Activated T-cell treated with anti-CD3 and anti-CD28 coated beads, Interleukin-2, amount 50 U/mL, for 72 hours (primary cell): ENCODE measurements at places on chromosomes 6 and 20.

DNA sequence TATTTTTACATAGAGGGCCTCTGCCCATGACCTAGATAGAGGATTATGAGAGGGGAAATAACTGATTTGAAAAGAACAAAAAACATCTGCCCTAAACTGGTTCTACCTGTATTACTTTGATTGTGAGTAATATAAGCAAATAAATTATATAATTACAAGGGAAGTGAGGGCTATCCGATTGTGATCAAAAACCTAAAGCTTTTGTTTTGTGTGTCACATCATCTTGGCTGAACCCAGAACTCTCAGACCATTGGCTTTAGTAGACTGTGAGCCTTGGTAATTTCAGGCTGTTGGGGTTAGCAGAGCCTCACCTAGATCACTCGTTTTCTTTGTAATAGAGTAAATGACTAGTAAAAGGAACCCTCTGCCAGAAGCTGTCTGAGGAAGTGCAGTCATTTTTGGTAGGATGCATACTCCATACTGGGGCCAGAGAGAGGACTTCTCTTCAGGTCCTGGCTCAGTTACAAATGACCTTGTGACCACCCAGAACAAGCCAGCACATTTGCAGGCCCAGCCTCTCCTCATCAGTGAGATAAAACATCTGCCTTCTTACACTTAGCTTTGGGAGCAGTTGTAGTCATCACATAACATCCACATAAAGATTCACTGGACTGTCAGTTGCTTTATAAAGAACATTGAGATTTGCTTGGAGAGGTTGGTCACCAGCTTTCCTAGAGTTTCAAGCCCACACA is 13.5 kb downstream of the STK35 start:
- no peak for DNase-seq

GRCh38 chr6:154890874-154891273 is 104.2 kb upstream of the TIAM2 start:
- no peak for DNase-seq

- DNase-seq, result peak; percentile 12
These were observed 42.3 kb downstream of the CHMP4B start for GRCh38 chr20:33853507-33853813.

- no peak for DNase-seq
These were observed 36.5 kb upstream of the CST7 start for GRCh38 chr20:24912397-24913075.

GRCh38 chr6:37979392-37980221 is 160.1 kb downstream of the ZFAND3 start:
- no peak for DNase-seq

GRCh38 chr6:167685654-167686053 is 141.1 kb upstream of the AFDN start:
- DNase-seq, result no peak

DNA sequence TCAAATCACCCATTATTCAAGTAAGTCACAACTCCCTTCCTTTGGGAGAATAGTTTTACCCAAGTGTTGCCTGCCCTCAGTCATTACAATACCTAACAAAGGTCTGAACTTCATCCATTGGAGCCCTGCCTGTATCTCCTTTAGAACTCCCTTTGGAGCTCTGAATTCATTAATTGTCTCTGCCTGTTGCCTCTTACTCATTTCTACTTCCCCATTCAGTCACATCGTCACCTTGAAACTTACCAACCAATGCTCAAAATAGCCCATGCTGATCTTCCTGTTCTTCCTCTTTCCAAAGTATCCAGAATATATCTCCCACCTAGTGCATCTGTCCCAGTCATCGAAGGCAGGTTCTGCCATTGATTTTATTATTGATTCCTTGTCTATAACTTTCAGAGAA is 120.7 kb upstream of the ADGRF1 start:
- no peak for DNase-seq

DNA sequence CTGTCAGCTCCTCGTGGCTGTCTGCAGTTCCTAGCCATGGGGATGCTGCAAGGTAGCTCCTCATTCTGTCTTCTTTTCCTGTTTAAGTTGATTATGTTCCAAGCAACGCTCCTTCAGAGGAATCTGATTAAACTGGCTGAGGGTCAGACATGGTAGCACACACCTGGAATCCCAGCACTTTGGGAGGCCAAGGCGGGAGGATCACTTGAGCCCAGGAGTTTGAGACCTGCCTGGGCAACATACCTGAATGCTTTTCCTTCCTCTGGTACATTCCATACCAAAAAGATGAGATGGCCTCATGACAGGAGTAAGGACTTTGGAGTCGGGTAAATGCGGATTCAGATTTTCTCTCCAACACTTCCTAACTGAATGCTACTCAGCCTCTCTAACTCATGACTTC is 246.8 kb upstream of the JARID2 start:
- DNase-seq, result no peak

- no peak for DNase-seq
These were observed 265.6 kb upstream of the JAG1 start for GRCh38 chr20:10939331-10939941.

DNA sequence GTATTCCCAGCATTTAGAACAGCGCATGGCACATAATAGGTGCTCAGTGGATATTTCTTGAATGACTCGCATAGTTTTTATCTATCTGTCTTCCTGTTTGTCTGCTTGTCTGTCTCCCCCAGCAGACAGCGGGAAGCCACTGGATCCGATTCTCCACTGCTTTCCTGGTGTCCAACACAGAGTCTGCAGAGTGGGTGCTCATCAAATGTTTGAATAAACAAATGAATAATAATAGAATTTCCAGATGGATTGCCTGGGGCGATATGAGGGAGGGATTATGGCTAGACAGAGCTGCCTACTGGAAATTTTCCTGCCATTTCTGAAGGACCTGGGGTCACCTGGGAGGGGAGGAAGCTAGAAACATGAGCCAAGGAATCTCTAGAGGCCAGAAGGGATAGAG is 18.9 kb downstream of the CDH22 start:
- no peak for DNase-seq
